ENCODE measurements at places on chromosomes 5 and 9.
A peak's percentile ranks its signal among the peaks of the same experiment; 100 is the strongest.

DNA sequence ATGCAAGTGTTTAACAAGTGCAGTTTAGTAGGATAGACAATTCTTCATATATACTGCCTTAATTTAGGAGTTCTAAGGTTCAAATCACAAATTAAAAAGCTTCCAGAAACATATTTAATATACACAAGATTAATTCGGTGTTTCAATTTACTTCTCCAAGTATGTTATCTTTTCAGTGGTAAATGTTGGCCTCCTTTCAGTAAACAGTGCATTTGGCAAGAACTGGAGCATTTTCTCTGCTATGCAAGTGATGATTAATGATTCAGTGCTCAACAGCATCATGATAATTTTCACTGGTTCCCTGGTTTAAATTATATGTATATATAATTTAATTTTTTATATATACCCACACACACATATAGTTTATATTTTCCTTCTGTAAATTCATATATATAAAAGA, 541.7 kb downstream of the EFNA5 start:
- DNase-seq = no peak

DNA sequence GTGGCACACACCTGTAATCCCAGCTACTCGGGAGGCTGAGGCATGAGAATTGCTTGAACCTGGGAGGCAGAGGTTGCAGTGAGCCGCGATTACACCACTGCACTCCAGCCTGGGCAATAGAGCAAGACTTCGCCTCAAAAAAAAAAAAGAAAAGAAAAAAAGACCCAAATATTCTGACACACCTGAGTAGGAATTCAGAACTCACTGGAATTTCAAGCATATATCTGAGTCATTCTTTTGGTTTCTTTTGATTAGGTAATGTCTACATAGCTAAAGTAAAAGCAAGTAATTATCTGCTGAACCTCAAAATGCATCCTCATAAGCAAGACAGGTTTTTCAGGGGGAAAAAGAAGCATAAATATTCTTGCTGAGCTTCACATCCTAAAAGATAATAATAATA, 35.9 kb downstream of the ANKRD31 start:
- DNase-seq = no peak

DNA sequence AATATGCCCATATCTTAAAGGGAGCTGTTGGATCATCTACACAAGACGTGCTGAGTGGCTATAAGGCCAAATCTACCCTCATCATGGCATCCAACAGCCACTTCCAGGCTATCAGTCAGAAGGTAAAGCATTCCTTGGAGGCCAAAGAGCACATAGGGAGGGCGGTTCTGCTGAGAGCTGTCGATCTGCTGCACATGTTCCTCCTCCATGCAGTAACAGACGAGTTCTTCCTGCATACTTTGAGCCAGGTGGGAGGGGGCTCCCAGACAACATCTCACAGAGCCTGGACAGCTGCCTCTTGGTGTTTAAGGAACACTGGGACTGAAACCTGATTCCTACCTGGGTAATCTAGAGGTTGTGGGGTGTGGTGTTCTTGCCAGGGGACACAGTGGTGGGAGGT, 93.3 kb upstream of the RAI14 start:
- DNase-seq = no peak

GRCh38 chr5:42749020-42749419, 7.6 kb upstream of the CCDC152 start:
- DNase-seq = no peak

GRCh38 chr9:37911271-37911681, 7.3 kb upstream of the SLC25A51 start:
- DNase-seq = no peak

DNA sequence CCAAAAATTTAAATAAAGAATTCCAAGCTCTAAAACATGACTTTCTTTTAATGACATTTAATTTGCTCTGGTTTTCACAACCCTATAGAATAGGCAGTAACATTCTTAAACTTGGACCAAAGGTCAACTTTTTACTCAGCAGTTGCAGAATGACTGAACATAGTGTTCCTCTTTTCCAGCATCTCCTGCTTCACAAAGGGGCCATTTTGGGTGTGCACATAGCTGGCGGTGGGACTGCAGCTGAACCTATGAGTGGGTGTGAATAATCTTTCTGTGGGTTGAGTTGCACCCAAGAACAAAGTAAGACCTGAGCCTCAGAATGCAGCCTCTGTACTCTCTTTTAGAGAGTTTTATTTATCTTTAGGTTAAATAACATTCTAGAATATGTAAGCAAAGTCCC, 96.9 kb upstream of the HAPLN1 start:
- DNase-seq = no peak

DNA sequence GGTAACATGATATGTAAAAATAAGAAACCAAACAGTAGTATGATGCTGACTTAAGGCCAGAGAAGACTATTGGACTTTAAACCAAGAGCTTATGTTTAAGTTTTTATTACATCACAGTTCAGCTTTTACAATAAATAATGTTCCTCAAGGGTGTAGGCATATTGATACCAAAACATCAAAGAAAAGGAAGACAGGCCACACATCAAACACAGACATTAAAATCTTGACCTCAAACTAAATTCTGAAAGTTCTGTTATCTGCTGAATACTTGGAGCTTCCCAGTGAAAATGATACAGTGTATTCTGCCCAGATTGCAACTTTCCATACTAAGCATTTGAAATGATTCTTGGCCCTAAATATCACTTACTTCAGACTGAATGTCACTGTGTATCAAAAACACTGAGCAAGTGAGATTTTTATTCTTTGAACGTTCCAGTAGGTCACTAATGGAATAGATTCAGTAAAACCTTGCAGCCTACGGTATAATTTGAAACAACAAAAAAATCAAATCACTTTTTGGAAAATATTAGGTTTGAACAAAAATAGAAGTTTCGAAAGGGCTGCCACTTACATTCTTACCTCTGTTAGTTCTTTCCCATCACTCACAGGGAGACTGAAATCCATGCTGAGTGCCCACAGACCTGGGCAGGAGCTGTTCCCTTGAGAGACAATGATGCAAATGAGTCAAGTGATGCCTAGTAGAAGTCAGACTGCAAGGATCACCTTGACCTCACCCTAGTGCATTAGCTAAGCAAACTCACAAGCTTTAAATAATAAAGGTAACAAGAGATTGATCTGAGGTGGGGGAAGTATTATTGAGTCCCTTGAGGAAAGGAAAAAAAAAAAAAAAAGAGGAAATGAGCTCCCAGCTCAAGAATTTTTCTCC, 2.5 kb downstream of the LPAR1 start:
- DNase-seq = no peak

DNA sequence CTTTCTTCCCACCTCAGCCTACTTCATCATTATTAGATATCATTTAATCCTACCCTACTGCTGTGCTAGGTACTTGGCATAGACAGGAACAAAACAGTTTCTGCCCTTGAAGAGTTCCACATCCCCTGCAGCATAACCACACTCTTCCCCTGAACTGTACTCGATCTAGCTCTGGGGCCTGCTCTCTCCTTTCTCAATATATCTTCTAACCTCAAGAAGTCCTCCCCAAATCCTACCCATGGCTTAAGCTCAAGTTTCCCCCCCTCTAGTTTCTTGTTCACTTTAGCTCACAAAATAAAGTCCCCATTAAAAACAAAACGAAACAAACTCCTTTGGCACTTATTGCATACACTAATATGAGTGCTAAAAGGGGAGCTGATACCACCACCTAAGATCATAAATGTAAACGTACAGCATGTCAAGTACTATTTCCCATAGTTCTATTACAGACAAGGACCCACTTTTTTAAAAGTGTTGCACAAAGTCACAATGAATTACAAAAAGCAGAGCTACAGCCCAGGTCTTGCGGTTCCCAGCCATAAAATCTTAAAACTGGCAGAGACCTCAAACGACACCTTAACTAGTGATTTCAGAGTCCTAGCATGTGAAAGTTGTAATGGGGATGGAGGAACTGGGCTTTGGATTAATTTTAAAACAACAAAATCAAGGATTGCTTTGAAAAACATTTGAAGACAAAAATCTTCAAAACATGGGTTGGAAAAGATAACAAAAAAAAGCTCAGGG, 80.7 kb downstream of the PTPDC1 start:
- DNase-seq = no peak

- no peak for DNase-seq
Measured at GRCh38 chr5:172886974-172887501, 53.0 kb downstream of the ERGIC1 start.

- DNase-seq = no peak
Measured at GRCh38 chr9:135067096-135067710, 20.3 kb upstream of the OLFM1 start.

- DNase-seq = no peak
Measured at GRCh38 chr9:32426278-32426939, 42.0 kb downstream of the ACO1 start.

DNA sequence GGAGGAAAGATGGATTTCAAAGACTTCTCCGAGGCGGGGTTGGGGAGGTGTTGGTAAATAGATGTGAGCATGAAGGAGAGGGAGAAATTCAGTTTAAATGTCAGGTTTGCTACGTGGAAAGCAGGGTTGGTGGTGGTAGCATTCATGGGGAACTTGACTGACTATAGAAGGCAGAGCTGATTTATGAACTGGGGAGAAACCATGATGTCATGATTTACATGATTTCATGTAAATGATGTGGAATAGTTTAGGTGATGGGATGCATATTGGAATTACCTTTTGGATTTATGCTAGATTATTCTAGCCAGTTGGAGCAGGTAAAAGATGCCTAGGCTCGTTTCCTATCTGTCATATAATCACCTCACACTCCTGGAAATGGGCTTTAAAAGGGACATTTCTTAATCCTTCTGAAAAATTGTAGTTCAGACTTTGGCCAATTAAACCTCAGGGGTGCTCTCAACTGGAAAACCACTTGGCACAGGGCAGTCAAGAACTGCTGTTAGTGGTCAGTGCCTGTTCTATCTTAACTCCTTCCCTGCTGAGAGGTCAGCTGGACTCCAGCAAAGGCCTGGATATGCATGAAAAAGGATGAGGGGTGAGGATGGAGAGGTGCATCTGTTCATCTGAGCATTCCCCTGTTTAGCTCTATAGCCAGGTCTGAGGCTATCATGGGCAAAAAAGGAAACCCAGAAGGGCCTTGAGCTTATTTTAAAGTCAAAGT, 50.1 kb upstream of the BASP1 start:
- no peak for DNase-seq

DNA sequence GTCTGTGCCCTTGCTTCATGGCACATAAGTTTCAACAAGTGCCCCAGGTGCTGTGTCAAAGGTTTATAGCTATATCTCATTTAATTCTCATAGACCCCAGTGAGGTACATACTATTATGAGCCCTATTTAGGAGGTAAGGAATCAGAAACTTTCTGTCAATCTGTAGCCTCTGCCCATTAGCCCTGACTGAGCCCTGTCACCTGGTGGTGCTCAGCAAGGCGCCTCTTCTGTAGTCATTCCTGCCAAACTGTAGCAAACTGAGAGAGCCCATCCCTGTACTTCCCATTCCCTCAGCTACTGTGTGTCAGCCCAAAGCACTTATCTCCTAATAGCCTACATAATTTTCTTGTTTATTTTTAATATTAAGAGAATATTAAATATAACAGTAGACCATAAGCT, 46.5 kb upstream of the FOXI1 start:
- no peak for DNase-seq

DNA sequence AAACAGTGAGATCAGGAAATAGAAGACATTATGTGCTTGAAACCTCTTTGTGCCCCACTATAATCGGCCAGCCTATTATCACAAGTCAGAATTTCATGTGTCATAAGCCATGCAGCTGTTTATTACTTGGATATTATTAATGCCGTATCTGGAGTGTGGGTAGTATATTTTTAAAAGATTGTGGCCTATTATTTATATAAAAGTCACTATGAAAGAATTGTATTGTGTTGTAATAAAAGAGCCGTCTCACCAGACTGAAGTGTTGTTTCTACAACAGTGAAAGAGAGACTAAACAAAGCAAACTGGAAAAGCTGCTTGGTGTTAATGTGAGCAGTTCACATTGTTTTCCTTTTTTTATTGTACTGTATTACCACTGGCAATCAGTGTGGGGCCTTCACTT, 449.1 kb downstream of the PSAT1 start:
- DNase-seq = no peak

- no peak for DNase-seq
Measured at GRCh38 chr9:86328156-86328555, 26.1 kb downstream of the TUT7 start.

DNA sequence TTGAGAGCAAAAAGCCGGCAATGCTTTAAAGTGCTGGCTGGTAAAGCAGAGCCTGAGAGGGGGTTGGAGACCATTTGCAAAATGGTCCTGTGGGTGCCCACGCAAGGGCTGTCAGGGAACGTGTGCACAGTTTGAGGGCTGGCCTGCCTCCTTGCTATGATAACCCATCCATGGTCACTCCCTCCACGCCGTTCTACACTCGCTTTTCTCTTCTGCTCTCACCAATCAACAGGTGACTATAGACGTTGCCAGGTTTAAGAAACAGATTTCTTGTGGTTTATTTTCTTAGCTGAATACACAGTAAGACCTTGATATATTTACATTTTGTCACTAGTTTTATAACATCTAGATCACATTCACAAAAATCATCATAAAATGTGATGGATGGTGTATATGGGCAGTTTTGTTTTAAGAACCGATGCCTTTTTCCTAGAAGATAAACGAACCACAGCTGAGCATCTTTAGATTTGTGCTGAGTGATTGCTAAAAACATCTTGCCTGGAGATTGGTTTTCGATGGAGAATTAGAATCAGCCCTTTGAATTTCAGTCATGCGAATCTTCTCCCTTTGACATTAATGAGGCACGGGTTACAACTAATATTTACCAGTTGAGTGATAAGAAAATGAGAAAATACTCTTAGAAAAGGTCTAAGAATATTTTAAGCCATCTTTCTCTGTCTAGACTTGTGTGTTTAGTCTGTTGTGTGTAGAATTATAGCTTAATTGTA, 13.9 kb downstream of the MAP1B start:
- peak; percentile 21 for DNase-seq

DNA sequence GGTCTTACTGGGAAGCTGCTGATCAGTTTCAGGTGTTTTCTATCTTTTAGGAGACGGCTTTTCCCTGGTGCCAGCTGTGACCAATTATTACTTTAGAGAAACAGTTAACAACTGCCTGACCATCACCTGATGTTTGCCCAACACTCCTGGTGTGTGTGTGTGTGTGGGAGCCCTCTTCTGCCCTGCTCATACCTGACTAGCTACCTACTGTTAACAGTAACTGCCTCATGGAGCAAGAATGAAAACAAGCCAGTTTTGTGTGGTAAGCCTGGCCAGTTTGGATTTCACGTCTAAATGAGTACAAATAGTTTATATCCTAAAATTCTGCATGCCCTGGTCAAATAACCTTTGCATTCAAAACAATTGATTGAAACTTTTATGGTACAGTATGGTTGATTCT, 46.1 kb upstream of the RIOK2 start:
- no peak for DNase-seq

- DNase-seq = no peak
Measured at GRCh38 chr5:168413062-168413461, 73.2 kb upstream of the RARS1 start.

GRCh38 chr9:6838158-6838557, 80.4 kb downstream of the KDM4C start:
- no peak for DNase-seq

All from Karpas-422 (cell line).